ENCODE measurements at places on chromosomes 2 and 18.

- no peak for DNase-seq
Observed at GRCh38 chr2:154324601-154325000, 373.9 kb upstream of the KCNJ3 start.

DNA sequence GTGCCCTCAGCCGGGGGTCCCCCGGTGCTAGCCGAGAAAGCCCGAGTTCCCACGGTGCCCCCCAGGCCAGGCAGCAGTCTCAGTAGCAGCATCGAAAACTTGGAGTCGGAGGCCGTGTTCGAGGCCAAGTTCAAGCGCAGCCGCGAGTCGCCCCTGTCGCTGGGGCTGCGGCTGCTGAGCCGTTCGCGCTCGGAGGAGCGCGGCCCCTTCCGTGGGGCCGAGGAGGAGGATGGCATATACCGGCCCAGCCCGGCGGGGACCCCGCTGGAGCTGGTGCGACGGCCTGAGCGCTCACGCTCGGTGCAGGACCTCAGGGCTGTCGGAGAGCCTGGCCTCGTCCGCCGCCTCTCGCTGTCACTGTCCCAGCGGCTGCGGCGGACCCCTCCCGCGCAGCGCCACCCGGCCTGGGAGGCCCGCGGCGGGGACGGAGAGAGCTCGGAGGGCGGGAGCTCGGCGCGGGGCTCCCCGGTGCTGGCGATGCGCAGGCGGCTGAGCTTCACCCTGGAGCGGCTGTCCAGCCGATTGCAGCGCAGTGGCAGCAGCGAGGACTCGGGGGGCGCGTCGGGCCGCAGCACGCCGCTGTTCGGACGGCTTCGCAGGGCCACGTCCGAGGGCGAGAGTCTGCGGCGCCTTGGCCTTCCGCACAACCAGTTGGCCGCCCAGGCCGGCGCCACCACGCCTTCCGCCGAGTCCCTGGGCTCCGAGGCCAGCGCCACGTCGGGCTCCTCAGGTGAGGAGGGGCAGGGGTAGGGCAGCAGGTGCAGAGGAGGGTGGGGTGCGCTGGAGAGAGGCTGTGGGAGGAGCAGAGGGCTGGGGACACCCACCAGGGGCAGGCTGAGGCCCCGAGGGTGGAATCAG lies 14.1 kb upstream of the GMPPA start:
- DNase-seq, result no peak

DNA sequence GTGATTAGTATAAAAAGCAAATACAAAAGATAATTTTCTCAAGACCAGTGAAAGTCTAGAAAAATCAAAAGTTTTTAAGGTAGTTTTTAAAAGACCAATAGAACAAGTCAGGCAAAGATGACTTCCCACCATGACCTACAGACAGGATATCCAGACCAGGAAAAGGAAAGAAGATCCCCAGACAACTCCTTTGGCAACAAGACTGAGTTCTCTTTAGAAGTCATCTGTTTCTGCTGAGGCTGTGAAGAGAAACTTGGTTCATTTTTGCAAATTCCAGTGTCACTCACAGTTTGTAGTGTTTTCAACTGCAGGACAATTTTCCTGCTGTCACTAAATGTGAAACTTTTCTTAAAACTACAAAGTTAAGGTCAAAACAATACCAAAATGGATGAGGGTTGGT lies 240.9 kb upstream of the SIX2 start:
- no peak for DNase-seq

DNA sequence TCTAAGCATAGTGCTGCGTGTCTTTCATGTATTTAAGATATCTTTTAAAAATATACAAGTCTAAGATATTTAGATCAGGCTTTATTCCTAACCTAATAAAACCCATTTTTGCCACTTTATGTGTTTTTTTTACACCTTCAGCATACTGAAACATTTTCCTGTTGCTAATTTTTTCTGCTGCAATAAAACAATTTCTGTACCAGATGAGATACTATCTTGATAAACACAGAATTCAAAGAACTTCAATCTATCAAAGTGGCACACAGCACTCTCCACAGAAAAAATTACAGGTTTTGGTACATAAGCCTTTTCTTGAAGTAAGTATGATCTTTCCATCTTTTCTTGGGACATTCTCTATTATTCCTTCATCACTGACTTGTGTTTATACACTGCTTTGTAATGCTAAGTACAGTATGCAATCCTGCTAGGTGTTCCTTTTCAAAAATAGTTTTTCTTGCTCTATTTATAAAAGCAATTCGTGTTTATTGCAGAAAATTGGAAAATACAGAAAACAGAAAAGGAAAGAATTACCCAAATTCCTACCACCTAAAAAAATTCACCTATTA lies 16.2 kb downstream of the REV1 start:
- no peak for DNase-seq

DNA sequence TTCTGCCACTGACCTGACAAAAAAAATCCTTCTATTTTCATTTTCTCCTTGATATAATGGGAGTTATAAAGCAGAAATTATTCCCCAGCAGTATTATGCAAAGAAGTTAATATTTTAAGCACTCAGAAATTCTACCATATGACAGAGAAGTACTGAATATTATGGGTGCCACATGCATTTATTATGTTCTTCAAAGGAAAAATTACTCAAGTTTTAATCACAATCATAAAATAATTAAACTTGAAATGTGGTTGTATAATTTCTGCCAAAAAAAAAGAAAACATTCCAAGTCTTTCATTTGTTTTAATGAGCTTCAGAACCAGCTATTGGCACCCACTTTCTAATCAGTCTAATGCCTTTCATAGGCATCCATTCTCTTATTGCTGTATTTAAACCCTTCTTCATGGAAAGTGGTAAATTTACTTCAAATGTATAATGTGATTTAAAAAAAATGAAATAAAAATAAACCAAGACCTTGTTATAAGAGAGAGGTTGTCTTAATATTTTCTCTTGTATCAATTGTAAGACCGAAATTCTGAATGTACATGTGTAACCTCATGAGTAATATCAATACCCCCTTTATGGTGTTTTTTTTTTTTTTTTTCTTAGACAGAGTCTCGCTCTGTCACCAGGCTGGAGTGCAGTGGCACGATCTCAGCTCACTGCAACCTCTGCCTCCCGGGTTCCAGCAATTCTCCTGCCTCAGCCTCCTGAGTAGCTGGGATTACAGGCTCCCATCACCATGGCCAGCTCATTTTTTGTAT lies 302.3 kb downstream of the IRS1 start:
- no peak for DNase-seq

DNA sequence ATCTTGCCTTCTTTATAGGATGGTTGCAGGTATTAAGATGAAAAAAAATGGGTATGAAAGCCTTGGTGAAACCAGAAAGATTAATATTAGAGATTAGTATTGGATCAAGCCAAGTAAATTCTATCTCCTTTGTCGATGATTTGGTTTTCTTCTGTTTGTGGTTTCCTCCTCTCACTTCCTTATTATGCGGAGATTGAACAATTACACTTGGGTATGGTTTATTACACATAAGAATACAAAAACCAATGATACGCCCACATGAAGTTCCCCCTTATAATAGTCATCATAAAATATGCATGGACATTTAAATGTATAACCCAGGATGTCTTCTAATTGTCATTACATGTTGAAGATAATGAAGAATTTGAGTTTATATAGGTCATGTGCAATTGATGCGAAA lies 4.9 kb downstream of the LTBP1 start:
- DNase-seq, result no peak

GRCh38 chr2:117985092-117985491 lies 28.8 kb downstream of the CCDC93 start:
- DNase-seq, result no peak

GRCh38 chr2:162114271-162114670 lies 37.8 kb downstream of the GCG start:
- DNase-seq, result no peak

GRCh38 chr2:763766-764525 lies 86.7 kb upstream of the TMEM18 start:
- DNase-seq, result no peak

GRCh38 chr2:133975676-133976428 lies 278.0 kb upstream of the MGAT5 start:
- no peak for DNase-seq

GRCh38 chr18:35099911-35100310 lies 58.7 kb downstream of the MAPRE2 start:
- DNase-seq, result no peak

DNA sequence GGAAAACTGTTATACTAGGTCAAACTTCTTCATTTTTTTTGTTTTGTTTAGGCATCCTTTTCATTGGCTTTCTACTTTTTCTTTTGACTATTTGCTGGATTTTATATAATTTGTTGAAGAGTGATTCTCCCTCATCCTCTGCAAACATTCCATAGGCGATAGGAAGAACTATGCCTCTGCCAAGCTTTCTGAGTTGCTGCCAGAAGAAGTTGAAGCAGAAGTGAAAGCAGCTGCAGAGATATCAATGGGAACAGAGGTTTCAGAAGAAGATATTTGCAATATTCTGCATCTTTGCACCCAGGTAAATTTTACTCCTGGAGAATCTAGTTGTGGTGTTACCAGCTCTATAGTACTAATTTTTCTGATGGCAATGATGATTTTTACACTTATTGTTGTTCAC lies 25.4 kb downstream of the NOP58 start:
- no peak for DNase-seq

GRCh38 chr2:72806280-72806945 lies 19.4 kb downstream of the EXOC6B start:
- no peak for DNase-seq

- DNase-seq, result no peak
Observed at GRCh38 chr2:38416296-38417036, 39.4 kb upstream of the ATL2 start.

Data from CD4-positive, alpha-beta memory T cell (primary cell).